ENCODE measurements at places on chromosomes 4 and X.

- DNase-seq = no peak
Observed at GRCh38 chr4:169246279-169246678, 24.5 kb downstream of the SH3RF1 start.

- no peak for DNase-seq
Observed at GRCh38 chr4:74410272-74410671, 34.7 kb upstream of the AREG start.

DNA sequence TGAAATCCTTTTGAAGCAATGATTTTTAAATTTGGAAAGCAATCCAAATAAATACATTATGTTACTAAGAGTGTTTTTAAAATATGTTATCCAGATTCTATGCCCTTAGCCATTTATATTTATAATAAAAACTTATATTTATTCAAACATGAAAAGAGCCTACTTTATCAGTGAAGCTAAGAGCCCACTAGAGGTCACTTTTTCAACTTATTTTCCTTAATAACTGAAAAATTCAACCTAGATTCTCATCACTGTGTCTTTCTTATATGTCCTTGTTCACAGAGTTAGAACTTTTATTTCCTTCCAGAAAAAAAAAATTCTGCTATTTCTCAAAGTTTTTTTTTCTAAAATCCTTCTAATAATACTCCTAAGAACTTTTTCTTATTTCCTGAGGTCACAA is 23.9 kb downstream of the PRDM8 start:
- no peak for DNase-seq

DNA sequence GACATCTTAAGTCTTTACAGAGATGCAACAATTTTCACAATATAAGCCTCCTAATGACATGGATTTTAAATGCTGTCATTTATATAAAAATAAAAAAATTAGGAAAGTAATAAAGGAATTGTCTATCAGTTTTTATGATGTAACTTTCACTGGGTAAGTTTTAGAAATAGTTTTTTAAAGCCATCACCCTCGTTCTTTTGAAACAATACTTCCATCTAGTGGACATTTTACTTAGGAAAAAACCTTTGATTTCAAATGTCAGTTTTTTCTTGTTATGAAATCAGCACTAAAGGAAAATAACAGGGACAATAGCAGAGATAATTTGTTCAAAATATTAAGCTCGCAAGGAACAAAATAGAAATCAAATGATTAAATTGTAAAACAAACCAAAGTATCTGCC is 24.3 kb upstream of the NDNF start:
- no peak for DNase-seq

DNA sequence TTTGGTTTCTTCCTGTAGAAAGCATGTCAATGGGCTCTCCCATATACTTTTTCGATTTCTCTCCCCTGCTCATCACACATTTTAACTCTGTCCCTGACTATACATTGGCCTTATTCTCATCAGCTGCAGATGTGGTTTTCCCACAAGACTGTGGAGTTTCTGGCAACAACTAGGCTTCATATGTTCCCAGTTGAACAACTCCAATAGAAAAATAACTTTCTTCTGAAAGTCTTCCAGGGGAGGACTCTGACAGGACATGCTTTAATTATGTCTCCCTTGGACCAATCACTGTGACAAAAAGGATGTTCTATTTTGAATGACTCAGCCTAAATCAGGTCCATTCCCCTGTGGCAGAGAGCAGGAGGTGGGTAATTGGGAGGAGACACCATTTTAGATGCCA is 28.1 kb downstream of the SPANXC start:
- DNase-seq = no peak
